Upper lobe of left lung (tissue), 6 donors: ENCODE measurements at places on chromosomes 4 and X. TPM values are rescaled to one million over a fixed set of nuclear protein-coding genes. Genes with fewer than 3 reads are reported as not detected.

DNA sequence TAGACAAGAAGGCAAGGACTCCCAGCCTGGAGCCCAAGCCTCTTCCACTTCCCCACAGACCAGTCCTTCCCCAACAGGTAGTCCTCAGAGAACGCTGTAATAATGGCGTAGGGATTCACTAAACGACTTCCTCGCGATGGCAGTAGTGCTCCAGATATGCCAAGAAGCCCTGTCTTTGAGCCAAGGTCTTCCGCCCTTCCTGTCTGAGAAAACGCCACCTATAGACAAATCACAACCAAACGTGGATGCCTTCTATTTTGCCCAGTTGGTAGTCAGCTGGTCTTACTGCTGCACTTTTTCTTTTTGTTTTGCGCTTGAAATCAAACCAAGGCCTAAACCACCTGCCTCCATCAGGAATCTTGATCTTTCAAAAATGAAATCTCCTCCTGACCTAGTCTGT is 203.3 kb downstream of the OR13H1 start:
- no peak for DNase-seq
- peak overlapping the region; percentile 41 for H3K4me3 ChIP-seq
- no peaks in the 10 kb centered on the region for H3K36me3 ChIP-seq
- no peaks in the 10 kb centered on the region for H3K27me3 ChIP-seq
- H3K4me1 ChIP-seq = peaks cover 3% of the 10 kb centered on the region

ITGB1BP2 gene
- 1.6 TPM for total RNA-seq

CYBB gene
- 53.2 TPM for total RNA-seq

- H3K27ac ChIP-seq = no peak overlapping the region
- no peak overlapping the region for H3K4me3 ChIP-seq
- no peaks in the 10 kb centered on the region for H3K27me3 ChIP-seq
- H3K4me1 ChIP-seq = no peaks in the 10 kb centered on the region
Observed at GRCh38 chr4:145891958-145892357, 46.7 kb downstream of the ZNF827 start.

GRCh38 chr4:70761276-70761816 is 39.6 kb downstream of the RUFY3 start:
- no peaks in the 10 kb centered on the region for H3K36me3 ChIP-seq
- DNase-seq = no peak
- H3K4me3 ChIP-seq = no peak overlapping the region
- H3K27me3 ChIP-seq = no peaks in the 10 kb centered on the region

GRCh38 chrX:18647621-18648020 is 24.3 kb downstream of the RS1 start:
- H3K4me1 ChIP-seq = no peaks in the 10 kb centered on the region
- H3K4me3 ChIP-seq = no peak overlapping the region
- H3K36me3 ChIP-seq = no peaks in the 10 kb centered on the region
- H3K27me3 ChIP-seq = no peaks in the 10 kb centered on the region

TAF7L gene
- total RNA-seq = not detected

DNA sequence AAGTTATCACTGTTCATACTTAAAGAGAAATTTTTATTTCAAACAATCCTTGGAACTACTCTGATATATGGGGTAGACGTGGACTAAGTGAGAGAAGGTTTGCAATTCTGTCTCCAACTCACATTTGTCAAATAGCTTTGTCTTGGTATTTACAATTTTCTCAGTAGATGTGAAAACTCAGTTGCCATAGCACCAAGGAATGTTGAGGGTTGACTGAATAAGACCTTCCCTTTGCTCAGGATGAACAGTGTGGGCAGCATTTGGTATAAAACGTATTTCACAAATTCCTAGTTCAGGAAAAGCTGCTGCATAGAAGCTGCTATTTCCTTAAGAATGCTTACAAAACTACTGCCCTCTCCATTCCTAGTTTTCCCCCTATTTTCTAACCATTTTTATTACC is 399.5 kb downstream of the NKX6-1 start:
- no peaks in the 10 kb centered on the region for H3K4me1 ChIP-seq
- no peak for DNase-seq
- no peak overlapping the region for H3K4me3 ChIP-seq
- no peak overlapping the region for H3K27ac ChIP-seq
- no peaks in the 10 kb centered on the region for H3K27me3 ChIP-seq
- H3K36me3 ChIP-seq = no peaks in the 10 kb centered on the region

DNA sequence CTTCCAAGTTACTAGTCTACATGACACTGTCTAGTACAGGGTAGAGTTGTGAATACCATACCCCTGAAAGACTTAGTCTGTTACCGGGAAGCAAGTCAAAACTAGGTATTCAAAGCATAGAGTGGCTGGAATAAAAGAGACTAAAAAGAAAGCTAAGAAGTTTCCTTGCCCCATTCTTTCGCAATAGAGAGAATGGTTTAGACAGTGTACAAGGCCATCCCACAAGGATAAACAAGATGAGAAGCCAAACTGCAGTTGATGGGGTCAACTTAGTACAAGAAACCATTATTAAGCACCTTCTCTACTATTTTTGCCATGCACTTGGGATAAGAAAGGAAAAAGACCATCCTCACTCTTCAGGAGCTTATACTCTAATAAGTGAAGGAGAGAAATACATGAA is 30.3 kb downstream of the AMMECR1 start:
- no peaks in the 10 kb centered on the region for H3K4me1 ChIP-seq
- DNase-seq = no peak

DNA sequence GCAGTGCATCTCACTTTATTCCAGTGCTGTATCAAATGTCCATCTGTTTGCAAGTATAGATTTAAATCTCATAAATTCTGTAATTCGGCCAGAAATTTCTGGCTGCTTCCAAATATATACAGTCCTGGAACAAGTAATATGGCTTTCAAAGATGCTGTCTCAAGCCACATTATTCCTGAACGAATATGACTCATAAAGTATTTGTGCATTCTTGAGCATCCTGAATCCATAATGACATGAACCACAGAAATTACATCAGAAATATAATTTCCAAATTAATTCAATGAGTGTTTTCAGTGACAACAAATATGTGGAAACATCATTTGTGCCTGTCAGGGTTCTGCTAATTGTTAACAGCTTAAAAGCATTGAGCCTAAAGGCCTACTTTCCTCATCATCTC is 140.9 kb upstream of the HPGD start:
- no peak for DNase-seq
- no peaks in the 10 kb centered on the region for H3K4me1 ChIP-seq
- H3K36me3 ChIP-seq = no peaks in the 10 kb centered on the region
- H3K4me3 ChIP-seq = no peak overlapping the region
- no peak overlapping the region for H3K27ac ChIP-seq
- no peaks in the 10 kb centered on the region for H3K27me3 ChIP-seq

- H3K4me1 ChIP-seq = no peaks in the 10 kb centered on the region
- H3K27me3 ChIP-seq = no peaks in the 10 kb centered on the region
- H3K4me3 ChIP-seq = no peak overlapping the region
- H3K27ac ChIP-seq = no peak overlapping the region
- DNase-seq = no peak
Observed at GRCh38 chrX:82320569-82320968, 1118.7 kb downstream of the SH3BGRL start.

RNF128 gene
- 22.4 TPM for total RNA-seq

DNA sequence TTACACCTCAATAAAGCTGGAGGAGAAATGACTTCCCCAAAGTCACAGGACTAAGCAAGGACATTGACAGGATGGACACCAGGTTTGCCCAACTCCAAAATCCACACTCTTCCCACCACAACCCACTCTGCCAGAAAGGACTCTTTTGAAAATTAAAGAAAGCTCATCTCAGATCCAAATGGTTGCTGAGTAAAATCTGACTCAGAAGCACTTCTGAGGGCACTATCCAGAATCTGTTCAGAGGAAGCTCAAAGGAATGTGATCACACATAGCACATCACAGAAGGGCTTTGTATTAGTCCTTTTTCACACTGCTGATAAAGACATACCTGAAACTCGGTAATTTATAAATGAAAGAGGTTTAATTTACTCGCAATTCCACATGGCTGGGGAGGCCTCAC is 155.5 kb downstream of the RAB28 start:
- H3K27ac ChIP-seq = no peak overlapping the region
- no peaks in the 10 kb centered on the region for H3K4me1 ChIP-seq
- H3K4me3 ChIP-seq = no peak overlapping the region

DNA sequence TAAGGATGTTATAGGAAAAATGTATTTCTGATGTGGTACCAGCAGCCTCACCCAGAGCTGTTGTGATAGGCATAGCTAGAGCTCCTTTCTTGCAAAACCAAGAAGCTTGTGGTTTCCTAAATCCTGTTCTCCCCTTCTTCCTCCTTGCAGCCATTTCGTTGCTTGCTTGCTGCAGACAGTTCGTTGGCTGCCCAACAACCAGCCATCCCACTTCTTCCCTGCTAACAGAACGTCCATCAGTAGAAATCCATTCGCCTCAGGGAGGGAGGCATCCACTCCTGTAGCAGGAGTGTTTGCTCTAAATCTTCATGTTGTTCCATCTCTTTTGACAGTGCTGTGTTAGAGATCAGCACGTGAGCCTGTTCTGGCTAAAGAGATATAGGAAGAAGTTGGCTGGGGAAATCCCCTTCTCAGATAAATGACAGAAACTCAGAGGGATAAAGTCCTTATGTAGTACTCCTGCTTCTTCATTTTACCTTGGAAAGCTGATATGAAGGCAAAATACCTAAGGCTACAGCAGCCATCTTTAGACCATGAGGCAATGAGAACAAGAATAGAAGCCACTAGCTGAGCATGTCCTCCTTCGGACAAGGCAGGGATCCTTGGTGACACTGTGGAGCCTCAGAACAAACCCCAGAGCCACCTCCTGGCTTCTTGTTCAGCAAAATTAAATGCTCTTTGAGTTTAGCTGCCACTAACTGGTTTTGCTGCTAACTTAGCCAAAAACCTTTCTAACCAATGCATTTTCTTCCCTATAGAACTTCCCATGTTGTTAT is 68.4 kb upstream of the RELL1 start:
- H3K4me3 ChIP-seq = no peak overlapping the region
- H3K36me3 ChIP-seq = no peaks in the 10 kb centered on the region
- H3K27me3 ChIP-seq = no peaks in the 10 kb centered on the region
- peaks cover 37% of the 10 kb centered on the region for H3K4me1 ChIP-seq
- peak; percentile 23 for DNase-seq

DNA sequence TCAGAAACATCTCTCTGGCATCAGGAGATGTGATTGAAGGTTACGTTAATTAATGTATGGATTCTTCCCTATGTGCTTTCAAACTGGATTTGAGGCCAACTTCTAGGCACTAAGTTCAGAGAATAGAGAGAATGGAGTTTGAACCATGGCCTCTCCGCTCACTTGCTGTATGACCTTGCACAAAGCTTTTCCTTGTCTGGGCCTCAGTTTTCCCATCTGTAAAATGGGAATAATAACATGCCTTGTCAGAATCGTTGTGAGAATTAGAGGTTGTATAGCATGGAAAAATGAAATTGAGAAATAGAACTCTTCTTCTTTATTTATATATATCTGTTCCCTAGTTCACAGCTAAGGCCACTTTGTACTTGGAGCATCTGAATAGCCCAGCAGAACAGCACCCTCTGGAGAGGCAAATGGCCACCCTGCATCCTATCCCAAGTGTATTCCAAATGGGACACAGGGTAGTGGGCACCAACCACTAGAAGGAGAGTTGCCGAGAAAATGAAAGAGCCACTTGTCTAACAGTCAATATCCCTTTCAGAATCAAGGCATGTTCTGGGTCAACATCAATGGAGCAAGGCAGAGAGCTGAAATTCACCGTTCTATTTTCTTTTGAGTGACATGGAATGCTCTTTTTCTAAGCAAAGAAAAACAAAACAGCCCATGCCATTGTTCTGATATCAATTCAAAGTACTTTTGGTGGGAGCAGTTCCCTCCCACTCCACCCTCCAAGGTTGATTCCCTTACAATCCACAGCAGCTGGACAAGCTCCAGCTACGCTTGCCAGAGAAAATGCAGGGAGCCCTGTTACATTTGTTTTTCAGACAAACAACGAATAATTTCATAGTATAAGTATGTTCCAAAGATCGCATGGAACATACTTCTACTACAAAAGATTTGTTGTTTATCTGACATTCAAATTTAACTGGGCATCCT is 23.3 kb upstream of the MTM1 start:
- no peak overlapping the region for H3K27ac ChIP-seq
- no peak overlapping the region for H3K4me3 ChIP-seq
- no peak for DNase-seq
- no peaks in the 10 kb centered on the region for H3K27me3 ChIP-seq
- peaks cover 7% of the 10 kb centered on the region for H3K4me1 ChIP-seq

DNA sequence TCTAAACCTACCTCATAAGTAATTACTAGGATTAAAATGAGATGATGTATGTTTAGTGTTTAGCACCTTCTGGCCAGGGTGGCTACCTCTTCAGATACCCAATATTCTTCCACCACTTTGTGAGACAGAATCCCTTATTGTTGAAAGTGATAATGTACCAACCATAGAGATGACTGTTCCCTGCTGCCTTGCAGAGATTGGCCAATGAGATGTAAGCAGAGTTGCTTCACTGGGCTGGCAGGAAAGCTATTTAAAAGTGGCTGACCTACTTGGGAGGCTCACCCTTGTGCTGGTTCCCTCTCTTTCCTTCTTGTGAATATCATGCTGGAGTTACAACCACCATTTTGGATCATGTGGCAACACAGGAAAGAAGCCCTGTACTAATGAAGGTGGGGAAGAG is 58.9 kb downstream of the TMEM154 start:
- H3K27me3 ChIP-seq = no peaks in the 10 kb centered on the region
- H3K4me3 ChIP-seq = no peak overlapping the region
- DNase-seq = no peak
- no peaks in the 10 kb centered on the region for H3K4me1 ChIP-seq
- no peaks in the 10 kb centered on the region for H3K36me3 ChIP-seq

DNA sequence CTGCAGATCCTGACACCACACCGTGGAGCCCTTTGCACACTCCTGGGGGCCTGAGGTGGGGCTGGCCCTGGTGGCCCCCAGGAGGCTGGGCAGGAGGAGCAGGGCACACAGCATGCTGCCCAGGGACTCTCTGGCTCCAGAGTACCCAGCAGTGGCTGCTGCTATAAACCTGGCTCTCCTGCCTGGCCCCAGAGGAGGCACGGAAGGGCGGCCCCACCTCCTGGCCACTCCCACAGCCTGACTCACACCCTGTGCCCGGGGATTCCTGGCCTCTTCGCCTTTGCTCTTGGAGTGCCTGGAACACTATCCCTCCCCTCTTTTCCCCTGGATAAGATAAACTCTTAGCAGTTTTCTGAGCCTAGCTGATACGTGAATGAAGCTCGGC is at the start of gene PSAPL1:
Gene PSAPL1 (minus strand): TSS at position 165 of the 385 bp plus-strand sequence. CDS start 51 bp downstream, at position 114.
- no peaks in the 10 kb centered on the region for H3K27me3 ChIP-seq
- H3K27ac ChIP-seq = peak within 1 kb of the TSS; percentile 7
- H3K4me1 ChIP-seq = peaks cover 16% of the 10 kb centered on the region
- no peak within 1 kb of the TSS for H3K4me3 ChIP-seq
- peak; percentile 81 for DNase-seq
- H3K36me3 ChIP-seq = no peaks in the 10 kb centered on the region

- DNase-seq = no peak
- H3K27ac ChIP-seq = no peak overlapping the region
- H3K4me3 ChIP-seq = no peak overlapping the region
- no peaks in the 10 kb centered on the region for H3K4me1 ChIP-seq
- no peaks in the 10 kb centered on the region for H3K27me3 ChIP-seq
Observed at GRCh38 chrX:2967584-2967983, 38.4 kb upstream of the ARSD start.

AMTN gene
- not detected for total RNA-seq

TRPC3 gene
- total RNA-seq = 9.4 TPM
